Right lung (tissue), 10 donors: ENCODE measurements at places on chromosomes 2 and 18. TPM values are rescaled to one million over a fixed set of nuclear protein-coding genes. Genes with fewer than 3 reads are reported as not detected.

Gene TAF4B
- polyA plus RNA-seq, result 4.8 TPM

DNA sequence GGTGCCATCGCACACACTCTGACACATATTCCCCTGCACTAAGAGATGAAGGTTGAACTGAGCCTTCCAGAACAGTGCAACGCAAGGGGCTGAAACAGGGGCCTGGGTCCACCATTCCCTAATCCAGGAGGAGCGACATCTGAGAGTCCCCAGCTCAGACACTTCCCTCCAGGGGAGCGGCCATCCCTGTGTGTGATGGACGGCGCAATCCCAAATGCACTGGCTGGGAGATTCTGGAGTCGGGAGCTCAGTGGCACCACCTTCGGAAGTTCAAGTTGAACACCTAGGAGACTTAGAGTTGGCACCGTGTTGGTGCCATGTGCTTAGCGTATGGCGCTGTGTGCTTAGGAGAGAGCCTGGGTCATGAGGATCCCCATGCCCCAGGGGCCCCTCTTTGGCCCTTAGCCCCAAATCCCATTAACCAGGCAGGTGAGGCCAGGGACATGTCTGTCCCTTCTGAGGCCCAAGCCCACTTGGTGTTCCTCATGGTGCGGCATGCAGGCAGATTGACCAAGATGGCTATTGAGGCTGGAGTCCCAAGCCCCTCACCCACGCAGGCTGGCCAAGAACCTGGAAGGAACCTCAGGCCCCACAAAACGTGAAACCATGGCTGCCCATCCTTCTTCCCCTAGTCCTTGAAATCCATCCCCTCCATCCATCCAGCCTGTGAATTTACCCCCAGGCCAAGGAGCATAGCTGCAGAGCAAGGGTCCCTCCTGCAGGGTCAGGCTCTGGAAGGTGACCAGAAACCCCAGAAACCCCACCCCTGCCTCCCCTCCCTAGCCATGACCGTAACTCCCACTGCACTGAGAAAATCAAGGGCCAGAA is 114.1 kb upstream of the OTOS start:
- no peak for DNase-seq

DNA sequence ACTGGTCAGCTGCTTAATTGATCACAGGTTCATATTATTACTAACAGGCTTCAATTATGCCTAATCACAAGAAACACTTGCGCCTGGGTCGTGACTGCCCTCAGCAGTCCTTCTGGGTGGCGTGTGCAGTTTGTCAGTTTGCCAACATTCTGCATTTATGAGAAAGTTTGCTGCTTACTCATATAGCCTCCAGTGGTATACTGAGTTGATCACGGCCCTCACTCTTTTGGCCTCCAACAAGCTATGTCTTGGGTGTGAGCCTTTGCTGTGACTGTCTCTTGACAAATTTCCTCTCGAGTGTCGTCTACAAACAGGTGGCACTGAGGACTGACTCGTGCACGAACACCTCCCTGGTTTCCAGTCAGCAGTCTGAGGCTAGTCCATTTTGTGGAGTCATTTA is 27.3 kb downstream of the DCDC2C start:
- DNase-seq, result no peak

Gene ADRA2B
- 1.6 TPM for polyA plus RNA-seq

DNA sequence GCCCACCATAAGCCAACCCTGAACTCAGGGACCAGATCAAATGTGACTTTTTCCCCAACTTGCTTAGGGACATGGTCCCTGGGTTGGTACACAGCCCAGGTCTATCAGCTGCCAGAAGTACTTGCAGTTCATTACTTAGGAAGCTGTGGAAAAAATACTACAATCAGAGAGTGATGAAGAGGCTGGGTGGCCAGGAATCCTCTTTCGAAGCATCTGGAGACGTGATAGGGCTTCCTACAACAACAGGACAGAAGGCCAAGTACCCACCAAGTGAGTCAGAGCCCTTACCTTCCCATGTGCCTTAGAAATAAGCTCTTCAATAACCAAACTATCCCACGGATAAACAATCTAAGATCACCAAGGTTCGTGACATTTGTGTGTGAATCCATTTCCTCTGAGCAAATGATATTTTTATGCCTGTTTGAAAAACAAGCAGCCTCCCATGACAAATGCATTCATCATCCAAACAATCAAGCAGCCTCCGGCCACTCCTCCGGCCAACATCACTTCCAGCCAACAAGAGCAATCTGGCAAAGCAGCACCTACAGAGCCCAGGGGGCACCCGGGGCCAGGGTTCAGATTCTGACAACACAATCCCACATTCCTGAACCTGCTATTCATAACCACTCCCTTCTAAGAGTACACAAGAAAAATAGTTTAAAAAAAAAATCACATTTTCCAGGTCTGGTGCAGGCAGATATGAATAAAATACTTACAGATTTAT is 26.4 kb downstream of the TBC1D8 start:
- no peak for DNase-seq

- DNase-seq, result no peak
These were observed 259.7 kb downstream of the PDE11A start for GRCh38 chr2:177812713-177813396.

GRCh38 chr2:46683541-46683940 is 204.2 kb downstream of the TMEM247 start:
- no peak for DNase-seq

- no peak for DNase-seq
These were observed 3.8 kb downstream of the PROC start for GRCh38 chr2:127421871-127422558.

DNA sequence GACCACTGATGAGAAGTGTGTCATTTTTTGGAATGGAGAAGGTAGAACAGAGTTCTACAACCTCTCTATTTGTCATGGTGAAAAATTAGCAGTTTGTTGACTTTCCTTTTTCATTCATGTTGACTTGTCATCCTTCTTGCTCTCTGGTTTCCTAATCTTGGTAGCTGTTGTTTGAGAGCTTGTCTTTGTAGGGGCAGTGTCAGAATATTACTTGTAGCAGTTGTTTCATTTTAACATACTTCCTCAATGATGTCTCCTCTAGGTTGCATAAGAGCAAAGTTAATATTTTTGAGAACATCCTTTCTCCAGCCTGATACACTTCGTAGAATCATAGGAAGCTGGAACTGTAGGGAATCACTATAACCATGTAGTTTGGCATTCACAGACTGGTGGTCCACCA is 368.2 kb upstream of the FANCL start:
- DNase-seq, result no peak

DNA sequence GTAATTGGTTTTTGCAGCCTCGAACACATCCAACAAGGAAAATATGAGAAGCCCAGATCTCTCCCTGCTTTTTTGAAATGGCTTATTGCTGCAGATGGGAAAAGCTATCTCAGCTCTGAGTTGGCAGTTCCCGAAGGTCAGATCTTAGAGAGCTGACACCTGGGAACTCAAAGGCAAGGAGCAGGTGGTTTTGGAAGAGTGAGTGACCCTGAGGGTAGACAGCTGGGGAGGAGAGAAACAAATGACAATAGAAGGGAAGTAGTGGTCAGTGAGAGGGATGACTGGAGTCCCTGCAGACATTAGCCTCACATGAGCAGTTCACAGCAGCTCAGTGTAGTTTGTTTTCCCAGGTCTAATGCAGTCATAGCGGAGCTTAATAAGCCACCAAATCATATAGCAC is 317.9 kb downstream of the STK39 start:
- DNase-seq, result no peak

- no peak for DNase-seq
These were observed 1319.7 kb upstream of the CRIM1 start for GRCh38 chr2:35035883-35036282.

DNA sequence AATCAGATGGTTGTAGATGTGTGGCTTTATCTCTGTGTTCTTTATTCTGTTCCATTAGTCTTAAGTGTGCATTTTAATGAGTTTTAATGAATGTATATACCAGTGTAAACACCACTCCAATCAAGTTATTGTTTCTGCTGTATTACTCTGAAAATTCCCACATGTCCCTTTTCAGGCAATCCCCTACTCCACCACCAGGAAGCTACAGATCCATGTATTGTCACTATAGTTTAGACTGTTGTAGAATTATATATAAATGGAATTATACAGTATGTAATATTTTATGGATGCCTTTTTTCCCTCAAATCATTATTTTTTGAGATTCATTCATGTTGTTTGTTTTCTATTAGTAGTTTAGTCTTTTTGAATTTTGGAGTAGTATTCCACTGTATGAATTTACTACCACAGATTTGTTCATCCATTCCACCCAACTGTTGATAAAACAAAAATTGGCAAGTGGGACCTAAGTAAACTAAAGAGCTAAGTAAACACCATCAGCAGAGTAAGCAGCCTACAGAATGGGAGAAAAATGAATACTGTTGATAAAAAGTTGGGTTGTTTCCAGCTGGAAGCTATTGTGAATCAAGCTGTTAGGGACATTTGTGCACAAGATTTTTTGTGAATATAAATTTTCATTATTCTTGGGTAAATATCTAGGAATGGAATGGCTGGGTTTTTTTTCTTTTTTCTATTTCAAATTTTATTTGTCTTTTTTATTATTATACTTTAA is 262.0 kb downstream of the CAMKMT start:
- DNase-seq, result peak; percentile 80

Gene IAH1
- polyA plus RNA-seq, result 49.1 TPM

GRCh38 chr2:168439536-168439935 is 16.5 kb upstream of the CERS6 start:
- no peak for DNase-seq

GRCh38 chr2:5897249-5897648 is 205.1 kb downstream of the SOX11 start:
- no peak for DNase-seq

Gene ING5
- 46.9 TPM for polyA plus RNA-seq
